HFFc6 (cell line): ENCODE measurements at places on chromosomes 1 and 21.

DNA sequence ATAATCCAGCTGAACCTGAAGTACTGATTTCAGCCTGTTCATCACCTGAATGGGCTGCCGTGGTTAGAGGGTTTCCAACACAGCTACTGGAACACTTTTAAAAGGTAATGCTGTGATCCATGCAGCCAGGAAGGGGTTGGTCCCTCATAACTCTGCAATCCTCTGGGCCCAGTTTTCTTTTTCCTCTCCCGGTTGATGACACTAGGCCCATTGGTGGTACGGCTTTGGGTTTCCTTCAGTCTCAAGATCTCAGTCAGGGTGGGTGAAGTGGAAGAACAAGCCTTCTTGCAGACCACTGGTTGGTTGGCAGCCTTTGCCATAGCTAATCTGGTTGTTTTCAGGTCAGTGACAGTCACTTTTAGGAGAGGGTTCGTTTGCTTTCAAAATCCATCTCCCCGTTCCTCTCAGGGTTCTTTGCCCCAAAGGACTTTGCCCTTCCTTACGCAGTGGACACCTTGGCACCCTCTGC, 502 bp upstream of the SLC35A3 start:
- no peak for DNase-seq

DNA sequence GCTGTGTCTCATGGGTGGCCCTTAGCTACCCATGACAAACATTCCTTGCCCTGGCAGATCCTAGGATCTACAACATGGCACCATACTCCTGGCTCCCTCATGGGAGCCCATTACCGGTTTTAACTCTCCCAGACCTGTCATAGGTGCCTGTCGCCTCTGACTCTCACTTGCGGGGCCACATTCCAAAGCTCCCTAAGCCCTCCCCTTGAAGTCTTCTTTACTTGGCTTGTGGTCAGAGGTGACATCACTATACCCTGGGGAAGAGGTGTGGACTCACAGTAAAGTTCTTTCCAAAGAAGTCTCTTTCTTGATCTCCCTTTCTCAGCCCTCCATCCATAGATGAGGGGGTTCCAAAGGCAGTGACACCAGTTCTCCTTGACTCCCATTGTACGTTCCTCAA, 5.4 kb upstream of the SLAMF9 start:
- DNase-seq: no peak

DNA sequence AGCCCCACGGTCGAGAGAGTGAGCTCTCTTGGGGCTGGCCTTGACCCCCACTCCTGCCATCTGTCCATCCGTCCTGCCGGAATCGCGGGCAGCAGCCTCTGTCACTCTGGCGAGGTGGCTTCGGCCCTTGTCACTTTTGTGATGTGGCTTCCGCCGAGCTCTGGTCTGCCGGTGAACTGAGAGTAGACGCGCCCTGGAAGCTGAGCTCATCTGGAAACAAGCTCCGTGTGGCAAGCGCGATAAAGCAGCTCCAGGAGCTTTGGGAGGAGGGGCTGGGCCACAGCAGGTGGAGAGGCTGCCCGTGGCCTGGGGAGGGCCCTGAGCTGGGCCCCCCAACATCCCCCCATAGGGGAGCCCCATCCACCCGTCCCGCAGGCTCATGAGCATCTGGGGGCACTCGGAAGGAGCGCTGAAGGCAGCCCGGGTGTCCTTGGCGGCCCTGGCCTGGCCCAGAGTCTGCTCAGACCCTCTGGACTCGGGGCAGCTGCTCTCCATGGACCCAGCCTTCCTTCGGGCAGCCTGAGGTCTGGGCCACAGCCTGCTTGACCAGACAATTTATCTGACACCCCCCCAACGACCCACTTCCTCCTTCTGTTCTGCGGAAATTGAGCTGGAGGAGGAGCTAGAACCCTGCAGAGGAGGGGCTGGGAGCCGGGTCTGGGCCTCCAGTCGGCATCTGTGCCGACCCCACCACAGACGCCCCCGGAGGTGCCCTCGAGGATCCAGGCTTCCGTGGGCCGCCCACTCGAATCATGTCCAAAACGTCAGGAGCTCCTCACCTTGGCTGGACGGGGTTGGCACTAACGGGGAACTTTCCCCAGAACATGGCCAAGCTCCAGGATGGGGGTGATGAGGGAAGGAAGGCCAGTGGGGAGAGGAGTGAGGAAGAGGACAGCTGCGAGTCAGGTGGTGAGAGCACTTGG, 59.1 kb downstream of the SLC19A1 start:
- no peak for DNase-seq

GRCh38 chr1:63845346-63845745, 71.5 kb downstream of the ROR1 start:
- DNase-seq: no peak

DNA sequence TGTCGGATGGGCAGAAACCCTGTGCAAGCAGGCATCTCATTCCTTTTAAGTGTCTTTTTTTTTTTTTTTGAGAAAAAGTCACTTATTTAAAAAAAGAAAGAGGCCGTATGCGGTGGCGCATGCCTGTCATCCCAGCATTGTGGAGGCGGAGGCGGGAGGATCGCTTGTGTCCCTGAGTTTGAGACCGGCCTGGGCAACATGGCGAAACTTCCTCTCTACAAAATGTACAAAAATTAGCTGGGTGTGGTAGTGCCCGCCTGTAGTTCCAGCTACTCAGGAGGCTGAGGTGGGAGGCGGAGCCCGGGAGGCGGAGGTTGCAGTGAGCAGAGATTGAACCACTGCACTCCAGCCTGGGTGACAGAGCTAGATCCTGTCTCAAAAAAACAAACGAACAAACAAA, 1.7 kb downstream of the GPR137B start:
- DNase-seq: no peak

GRCh38 chr1:81493102-81493869, 307.4 kb upstream of the ADGRL2 start:
- no peak for DNase-seq

DNA sequence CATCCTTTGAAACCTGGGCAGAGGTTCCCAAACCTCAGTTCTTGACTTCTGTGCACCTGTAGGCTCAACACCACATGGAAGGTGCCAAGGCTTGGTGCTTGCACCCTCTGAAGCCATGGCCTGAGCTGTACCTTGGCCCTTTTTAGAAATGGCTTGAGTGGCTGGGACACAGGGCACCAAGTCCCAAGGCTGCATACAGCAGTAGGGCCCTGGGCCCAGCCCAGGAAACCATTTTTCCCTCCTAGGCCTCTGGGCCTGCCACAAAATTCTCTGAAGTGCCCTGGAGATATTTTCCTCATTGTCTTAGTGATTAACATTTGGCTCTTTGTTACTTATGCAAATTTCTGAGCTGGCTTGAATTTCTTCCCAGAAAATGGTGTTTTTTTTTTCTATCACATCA, 65.6 kb upstream of the ACTRT2 start:
- no peak for DNase-seq

- DNase-seq: no peak
Measured at GRCh38 chr1:234881893-234882771, 246.5 kb downstream of the TOMM20 start.
